ENCODE measurements at places on chromosomes 1 and 21. TPM values are rescaled to one million over a fixed set of nuclear protein-coding genes. Genes with fewer than 3 reads are reported as not detected.

GRCh38 chr1:36656271-36656670 is 173.6 kb upstream of the CSF3R start:
- no peaks in the 10 kb centered on the region for H3K27me3 ChIP-seq
- H3K27ac ChIP-seq: no peak overlapping the region
- no peak for DNase-seq
- H3K36me3 ChIP-seq: no peaks in the 10 kb centered on the region

DNA sequence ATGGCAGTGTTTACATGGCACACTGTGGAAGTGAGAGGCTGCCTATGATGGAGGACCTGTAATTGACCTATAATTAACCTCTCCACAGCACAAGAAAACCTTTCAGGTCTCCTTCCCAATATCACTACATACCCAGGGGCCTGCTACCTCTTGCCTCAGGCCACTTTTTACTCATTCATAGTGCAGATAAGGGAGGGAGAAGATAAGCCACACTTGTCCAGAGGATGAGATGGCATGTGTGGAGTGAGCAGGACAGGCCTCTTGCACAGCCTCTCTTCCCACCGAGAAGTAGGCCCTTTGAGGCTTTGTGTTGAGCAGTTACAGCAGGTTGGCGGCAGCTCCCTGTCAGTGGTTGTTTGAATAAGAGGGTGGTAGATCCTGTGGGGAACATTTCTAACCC is 31.1 kb upstream of the IKBKE start:
- H3K4me3 ChIP-seq: no peak overlapping the region
- H3K36me3 ChIP-seq: no peaks in the 10 kb centered on the region
- DNase-seq: no peak
- H3K4me1 ChIP-seq: no peaks in the 10 kb centered on the region
- no peak overlapping the region for H3K27ac ChIP-seq
- H3K27me3 ChIP-seq: no peaks in the 10 kb centered on the region

DNA sequence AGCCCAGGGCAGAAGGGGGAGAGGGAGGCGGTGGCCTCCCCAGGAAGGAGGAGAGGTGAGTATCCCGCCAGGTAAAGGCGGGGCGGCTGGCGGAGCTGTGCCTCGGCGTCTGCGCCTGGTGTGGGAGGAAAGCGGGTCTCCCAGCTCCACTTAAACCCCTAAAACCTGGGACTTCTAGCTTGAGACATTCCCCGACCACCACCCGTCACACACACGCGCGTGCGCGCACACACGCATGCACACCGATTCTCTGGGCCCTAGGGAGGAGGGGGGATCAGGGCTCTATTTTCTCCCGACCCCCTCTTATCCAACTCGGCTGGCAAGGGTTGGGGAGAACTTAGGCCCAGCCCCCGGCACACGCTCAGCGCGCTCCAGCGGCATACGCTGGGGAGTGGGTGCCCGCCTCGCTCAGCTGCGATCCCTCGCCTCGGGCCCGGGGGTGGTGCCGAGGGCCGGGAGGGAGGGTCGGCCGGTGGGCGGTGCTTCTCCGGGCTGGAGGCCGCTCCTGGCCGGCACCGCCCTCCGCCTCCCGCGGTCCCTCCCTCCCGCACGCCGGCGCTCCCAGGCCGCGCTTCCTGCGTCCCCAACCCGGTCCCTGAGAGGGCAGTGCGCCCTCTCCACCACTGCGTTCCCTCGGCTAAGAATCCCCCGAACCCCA is at the start of gene TMEM51:
Gene TMEM51 (plus strand): TSS at position 564 of the 658 bp plus-strand sequence. CDS start 61,341 bp downstream, outside the sequence.
- no peaks in the 10 kb centered on the region for H3K36me3 ChIP-seq
- DNase-seq: no peak
- peak within 1 kb of the TSS; percentile 12 for H3K4me3 ChIP-seq
- H3K27ac ChIP-seq: no peak within 1 kb of the TSS

GRCh38 chr1:150192012-150192411 is 42.3 kb downstream of the PLEKHO1 start:
- H3K36me3 ChIP-seq: no peaks in the 10 kb centered on the region
- no peak for DNase-seq
- no peaks in the 10 kb centered on the region for H3K4me1 ChIP-seq
- no peaks in the 10 kb centered on the region for H3K27me3 ChIP-seq
- no peak overlapping the region for H3K27ac ChIP-seq

DNA sequence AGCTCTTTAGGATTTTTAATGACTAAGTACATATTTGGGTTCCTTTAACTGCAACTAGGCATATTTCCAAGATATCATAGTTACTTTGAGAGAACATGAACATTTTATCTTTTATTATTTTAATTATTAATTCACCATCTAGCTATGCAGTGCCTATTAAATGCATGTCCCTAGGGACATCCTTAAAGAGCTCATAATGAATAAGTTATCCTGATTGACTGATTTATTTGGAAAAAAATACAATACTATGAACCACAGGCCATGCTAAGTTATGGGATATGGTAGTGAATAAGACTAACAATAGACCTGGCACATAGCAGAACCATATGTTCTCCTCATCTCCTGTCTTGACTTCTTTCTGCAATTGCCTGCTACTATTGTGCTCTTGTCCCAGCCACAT is 16.4 kb upstream of the C1orf105 start:
- H3K4me3 ChIP-seq: no peak overlapping the region
- no peaks in the 10 kb centered on the region for H3K27me3 ChIP-seq
- H3K4me1 ChIP-seq: peaks cover 24% of the 10 kb centered on the region
- H3K27ac ChIP-seq: no peak overlapping the region
- H3K36me3 ChIP-seq: no peaks in the 10 kb centered on the region
- no peak for DNase-seq

- no peaks in the 10 kb centered on the region for H3K36me3 ChIP-seq
- H3K27me3 ChIP-seq: no peaks in the 10 kb centered on the region
- H3K27ac ChIP-seq: no peak overlapping the region
- H3K4me1 ChIP-seq: no peaks in the 10 kb centered on the region
- H3K4me3 ChIP-seq: no peak overlapping the region
Observed at GRCh38 chr1:156549831-156550230, 22.5 kb downstream of the IQGAP3 start.

DNA sequence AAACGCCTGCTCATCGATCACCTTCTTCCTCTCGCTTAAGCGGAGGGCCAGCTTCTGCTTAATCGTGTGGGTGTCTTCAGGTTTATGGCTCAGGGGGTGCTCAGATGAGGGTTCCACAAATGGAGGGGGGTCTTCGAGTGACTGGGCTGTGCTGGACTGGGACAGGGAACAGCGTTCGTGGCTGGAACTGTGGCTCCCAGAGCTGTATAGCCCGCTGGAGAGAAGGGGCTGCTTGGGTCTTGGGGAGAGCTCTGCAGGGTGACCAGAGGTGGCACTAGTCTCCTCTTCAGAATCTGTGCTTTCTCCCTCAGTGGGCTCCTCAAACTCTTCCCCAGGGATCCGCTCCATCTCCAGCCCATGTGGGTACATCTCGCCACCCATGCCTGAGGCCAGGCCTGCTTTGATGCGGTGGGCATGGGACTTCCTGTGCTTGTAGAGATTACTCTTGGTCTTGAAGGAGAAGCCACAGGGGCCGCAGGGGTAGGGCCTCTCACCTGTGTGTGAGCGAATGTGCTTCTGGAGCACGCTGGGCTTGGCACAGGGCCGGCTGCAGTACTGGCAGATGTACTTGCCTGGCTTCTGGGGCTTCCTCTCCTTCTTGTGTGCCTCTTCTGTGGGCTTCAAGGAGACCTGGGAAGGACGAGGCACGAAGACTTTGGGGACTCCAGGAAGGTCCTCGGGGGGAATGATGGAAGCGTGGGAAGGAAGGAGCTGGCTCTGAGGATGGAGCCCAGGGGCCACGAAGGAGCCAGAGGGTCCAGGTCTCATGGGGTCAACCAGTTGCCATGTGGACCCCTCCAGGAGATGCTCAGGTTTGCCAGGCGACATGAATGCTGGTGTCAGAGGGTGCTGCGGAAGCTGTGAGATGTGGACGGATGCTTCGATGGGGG is 99.4 kb upstream of the EDN2 start:
- no peaks in the 10 kb centered on the region for H3K4me1 ChIP-seq
- no peak overlapping the region for H3K4me3 ChIP-seq
- no peaks in the 10 kb centered on the region for H3K36me3 ChIP-seq
- DNase-seq: no peak
- H3K27ac ChIP-seq: no peak overlapping the region

- H3K4me1 ChIP-seq: no peaks in the 10 kb centered on the region
- DNase-seq: no peak
- no peak overlapping the region for H3K27ac ChIP-seq
- H3K36me3 ChIP-seq: no peaks in the 10 kb centered on the region
- H3K27me3 ChIP-seq: no peaks in the 10 kb centered on the region
Observed at GRCh38 chr1:93629101-93630059, 52.3 kb downstream of the BCAR3 start.

GRCh38 chr1:111639602-111640198 is 20.1 kb downstream of the RAP1A start:
- H3K4me1 ChIP-seq: peaks cover 68% of the 10 kb centered on the region
- no peaks in the 10 kb centered on the region for H3K36me3 ChIP-seq
- H3K27me3 ChIP-seq: no peaks in the 10 kb centered on the region
- H3K4me3 ChIP-seq: no peak overlapping the region
- DNase-seq: no peak
- no peak overlapping the region for H3K27ac ChIP-seq

DNA sequence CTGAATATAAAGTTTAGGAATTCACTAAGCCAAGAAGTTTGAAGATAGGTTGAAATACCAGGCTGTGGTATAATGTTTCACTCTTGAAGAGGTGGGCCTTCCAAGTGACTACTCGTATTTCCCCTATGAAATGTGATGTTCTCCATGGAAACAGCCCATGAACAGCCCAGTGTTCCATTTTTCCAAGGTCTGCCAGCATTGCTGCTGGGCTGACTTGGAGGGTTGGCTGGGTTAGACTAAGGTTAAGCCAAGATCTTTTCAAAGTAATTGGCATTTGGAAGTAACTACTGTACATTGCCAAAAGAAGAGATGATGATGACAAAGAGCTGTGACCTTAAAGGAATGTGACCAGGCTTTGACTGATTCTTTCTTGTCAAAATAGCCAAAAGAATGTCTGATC is 73.8 kb downstream of the RPE65 start:
- no peaks in the 10 kb centered on the region for H3K27me3 ChIP-seq
- DNase-seq: no peak
- no peaks in the 10 kb centered on the region for H3K36me3 ChIP-seq
- no peak overlapping the region for H3K4me3 ChIP-seq

Gene B3GALT5
- not detected for total RNA-seq

Gene FALEC
- total RNA-seq: not detected

Gene WNT2B
- total RNA-seq: 0.09 TPM

Gene PLA2G2F
- not detected for total RNA-seq

Gene LDLRAD1
- total RNA-seq: not detected

Gene NBPF11
- 6.9 TPM for total RNA-seq
